H4 (cell line): ENCODE measurements at places on chromosomes 2 and 18.

- DNase-seq: no peak
Observed at GRCh38 chr2:240629619-240629967, 4.3 kb downstream of the GPR35 start.

- DNase-seq: no peak
Observed at GRCh38 chr18:55376387-55376786, 211.6 kb downstream of the TCF4 start.

DNA sequence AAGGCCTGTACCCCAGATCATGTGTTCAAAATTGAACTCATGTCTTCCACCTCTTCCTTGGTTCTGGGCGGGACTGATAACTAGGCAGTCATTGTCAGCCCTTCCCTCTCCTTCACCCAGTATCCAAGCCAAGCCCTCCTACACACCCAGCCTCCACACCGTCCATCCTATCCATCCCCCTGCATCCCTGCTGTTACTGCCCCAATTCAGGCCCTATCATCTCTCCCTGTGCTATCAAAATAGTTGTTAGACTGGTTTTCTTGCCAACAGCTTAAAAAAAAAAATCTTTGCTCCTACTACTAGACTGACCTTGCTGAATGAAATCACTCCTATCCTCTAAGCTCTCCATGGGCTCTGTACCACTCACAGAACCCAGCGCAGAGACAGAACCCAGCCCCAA, 32.8 kb downstream of the TGFA start:
- no peak for DNase-seq

DNA sequence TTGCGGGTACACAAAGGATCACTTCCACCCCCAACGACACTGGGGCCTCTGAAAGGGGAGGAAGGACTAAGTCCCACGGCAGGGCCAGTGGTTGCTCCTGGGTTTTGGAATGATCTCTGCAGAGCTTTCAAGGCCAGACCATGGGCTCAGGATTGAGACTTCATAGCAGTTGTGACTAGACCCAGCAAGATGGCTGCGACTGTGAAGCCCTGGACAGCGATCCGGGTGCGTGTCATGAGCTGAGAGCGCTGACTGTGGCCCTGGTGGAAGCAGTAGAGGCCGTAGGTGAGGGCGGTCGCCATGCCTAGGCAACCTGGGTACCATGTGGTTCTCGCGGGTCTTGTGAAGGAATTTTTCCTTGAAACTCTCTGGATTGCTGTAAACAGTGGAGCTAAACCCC, 27.3 kb downstream of the NCL start:
- DNase-seq: no peak

GRCh38 chr2:69893684-69894551, at the start of gene SNRNP27:
Gene SNRNP27, plus strand, starts transcription at chr2:69893956. Its CDS starts 29 bp downstream, at chr2:69893985.
- peak; percentile 66 for DNase-seq

GRCh38 chr2:239042551-239043320, 194.9 kb downstream of the TWIST2 start:
- no peak for DNase-seq

GRCh38 chr2:176794392-176794791, 418.2 kb upstream of the HNRNPA3 start:
- no peak for DNase-seq

DNA sequence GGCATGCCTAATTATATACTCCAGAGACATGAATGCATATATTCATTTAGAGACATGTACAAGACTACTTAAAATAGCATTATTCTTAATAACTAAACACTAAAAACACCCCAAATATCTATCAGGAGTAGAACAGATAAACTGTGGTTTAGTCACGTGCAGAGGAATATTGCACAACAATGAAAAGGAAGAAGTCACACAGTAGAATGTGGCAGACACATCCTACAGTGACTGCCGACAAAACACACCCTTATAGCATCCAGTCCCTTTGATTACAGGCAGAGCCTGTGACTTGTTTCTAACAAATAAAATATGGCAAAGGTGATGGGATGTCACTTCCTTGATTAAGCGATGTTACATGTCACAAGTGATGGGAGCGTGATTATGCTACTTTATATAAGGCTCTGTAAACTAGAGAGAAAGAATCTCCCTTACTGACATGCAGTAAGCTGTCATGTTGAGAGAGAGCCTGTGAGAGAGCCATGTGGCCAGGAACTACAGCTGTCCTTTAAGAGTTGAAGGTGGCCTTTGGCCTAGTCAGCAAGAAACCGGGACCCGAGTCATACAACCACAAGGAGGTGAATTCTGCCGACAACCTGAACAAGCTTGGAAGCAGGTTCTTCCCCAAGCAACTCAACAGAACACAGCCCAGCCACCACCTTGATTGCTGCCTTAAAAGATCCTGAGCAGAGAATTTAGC, 39.1 kb upstream of the LGALSL start:
- no peak for DNase-seq

GRCh38 chr2:218125095-218125494, 733 bp upstream of the CXCR2 start:
- no peak for DNase-seq

GRCh38 chr2:216130346-216130971, 21.3 kb downstream of the XRCC5 start:
- DNase-seq: no peak

- DNase-seq: no peak
Observed at GRCh38 chr2:60884800-60885199, 3.4 kb downstream of the REL start.

GRCh38 chr2:197893403-197894177, 89.2 kb downstream of the PLCL1 start:
- no peak for DNase-seq

GRCh38 chr2:47310801-47311560, 92.0 kb upstream of the MSH2 start:
- DNase-seq: peak; percentile 39
